NCI-H2171 treated with DMSO at 0.1 percent for 48 hours (cell line): ENCODE measurements at places on chromosomes 6 and 20.

DNA sequence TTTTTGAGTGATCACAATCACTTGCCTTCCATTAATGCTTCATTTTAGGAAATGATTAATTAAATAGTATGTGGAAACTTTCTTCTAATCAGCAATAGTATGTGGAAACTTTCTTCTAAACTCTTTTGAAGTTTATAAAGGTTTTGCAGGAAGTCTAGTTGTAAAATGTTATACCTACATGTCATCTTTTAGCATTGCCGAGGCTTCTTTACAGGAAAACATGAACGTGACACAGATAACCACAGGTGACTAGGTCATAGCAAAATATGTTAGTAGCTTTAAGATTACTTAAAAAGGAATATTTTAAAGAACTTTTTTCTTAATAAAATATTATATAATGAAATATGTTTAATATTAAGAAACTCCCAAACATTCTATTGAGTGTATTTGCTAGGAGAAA is 56.8 kb downstream of the SMAP1 start:
- DNase-seq = no peak

- DNase-seq = no peak
Observed at GRCh38 chr6:2543321-2543720, 207.4 kb downstream of the MYLK4 start.

DNA sequence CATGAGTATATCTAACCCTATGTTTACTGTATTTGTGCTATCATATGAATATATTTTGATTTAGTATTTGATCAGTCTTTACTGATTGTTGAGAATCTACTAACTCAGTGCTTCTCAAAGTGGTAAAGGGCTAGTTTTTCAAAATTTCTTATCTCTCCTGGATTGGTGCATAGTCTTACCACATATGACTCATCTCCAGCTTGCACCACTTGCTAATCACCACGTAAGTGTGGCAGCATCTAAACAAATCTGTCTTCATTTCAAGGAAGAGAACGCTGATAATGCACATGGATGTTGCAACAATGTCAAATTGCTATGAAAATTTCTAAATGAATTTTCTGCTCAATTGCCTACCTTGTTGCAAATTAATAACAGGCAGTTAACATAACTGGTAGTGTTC is 299.5 kb downstream of the PAX1 start:
- DNase-seq = no peak

GRCh38 chr6:169575365-169575764 is 126.5 kb downstream of the WDR27 start:
- no peak for DNase-seq

- DNase-seq = no peak
Observed at GRCh38 chr20:60352017-60352416, 393.8 kb downstream of the CDH26 start.

DNA sequence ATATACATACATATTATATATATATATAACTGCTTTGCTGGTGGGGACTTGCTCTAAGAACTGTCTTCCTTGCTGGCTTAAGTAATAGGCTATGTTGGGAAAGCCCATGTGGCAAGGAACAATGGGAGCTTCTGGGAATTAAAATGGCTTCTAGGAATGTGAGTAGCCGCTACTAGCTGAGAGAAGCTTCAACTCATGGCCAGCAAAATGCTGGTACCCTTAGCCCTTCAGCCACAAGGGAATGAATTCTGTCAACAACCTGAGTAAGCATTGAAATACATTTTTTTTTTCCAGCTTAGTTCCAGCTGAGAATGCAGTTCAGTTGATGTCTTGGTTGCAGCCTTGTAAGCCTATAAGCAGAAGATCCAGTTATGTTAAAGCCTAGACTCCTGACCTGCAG is 911.7 kb upstream of the MAP3K7 start:
- DNase-seq = no peak

GRCh38 chr6:40806256-40806864 is 219.2 kb upstream of the LRFN2 start:
- DNase-seq = no peak

GRCh38 chr6:9208966-9209365 is 773.6 kb upstream of the SLC35B3 start:
- no peak for DNase-seq

GRCh38 chr6:128363020-128363813 is 157.2 kb downstream of the PTPRK start:
- DNase-seq = no peak

- DNase-seq = no peak
Observed at GRCh38 chr6:109255946-109256640, 126.2 kb downstream of the CD164 start.
